ENCODE measurements at places on chromosomes 5 and 9.
A peak's percentile ranks its signal among the peaks of the same experiment; 100 is the strongest.

DNA sequence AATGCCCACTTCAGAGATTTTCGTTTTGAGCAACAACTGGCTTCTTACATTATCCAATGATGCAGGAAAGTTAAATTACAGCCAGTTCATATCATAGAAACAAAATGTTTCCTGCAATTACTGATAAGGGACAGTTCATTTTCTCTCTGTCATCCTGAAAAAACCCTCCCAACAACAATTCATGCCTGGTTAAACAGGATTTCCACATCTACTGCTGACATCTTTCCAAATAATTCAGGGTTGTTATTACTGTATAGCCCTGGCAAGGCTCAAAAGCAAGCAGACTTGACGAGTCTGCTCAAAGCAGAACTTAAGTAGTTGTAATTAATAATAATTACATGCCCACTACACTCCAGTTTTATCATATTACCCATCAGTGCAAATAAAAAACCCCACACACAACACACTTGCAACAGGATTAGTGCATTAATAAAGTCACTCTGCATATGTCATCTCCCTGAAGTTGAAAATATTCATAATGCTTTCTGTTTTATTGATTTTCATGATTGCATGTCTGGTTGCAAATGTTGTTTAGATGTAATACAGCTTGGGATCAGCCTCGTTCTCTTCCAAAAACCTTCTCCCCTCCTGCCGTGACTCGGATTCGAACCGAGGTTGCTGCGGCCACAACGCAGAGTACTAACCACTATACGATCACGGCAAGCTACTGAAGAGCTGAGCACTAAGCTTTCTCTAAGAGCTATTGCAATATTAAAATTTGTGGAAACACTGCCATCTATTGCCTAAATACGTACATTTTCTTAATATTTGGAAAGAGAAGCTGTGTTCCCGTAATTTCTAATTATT lies 119.6 kb upstream of the NFIB start:
- DNase-seq, result no peak

- DNase-seq, result no peak
Measured at GRCh38 chr5:117205894-117206293, 631.3 kb upstream of the SEMA6A start.

DNA sequence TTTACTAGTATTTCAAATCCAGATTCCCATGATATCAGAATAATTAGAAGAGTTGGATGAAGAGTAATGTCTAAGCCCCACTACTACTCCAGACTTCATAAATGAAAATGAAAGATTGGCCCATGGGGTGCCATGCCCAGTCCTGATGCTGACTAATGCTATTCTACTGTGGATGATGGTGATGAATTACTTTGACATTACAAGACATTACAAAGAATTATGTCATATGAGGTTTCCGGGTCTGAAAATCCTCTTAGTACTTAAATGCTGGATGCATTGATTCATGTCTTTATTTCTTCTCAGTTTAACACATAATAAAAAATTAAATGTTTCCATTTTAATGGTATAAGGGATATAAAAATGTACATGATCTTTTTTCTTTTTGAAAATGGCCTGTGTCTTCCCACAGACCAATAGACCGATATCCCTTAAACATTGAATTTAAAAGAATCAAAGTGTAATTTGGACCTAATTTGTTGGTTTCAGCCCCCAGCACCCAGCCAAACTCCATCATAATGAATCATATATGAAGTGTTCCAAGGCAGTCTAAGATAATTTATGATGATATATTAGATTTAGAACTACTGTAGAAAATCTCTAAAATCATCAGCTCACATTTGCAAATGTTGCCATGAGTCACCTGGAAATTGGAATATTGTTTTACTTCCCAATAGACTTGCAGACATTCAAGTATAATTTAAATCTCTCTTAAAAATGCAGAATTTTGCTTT lies 223.6 kb upstream of the SGCD start:
- no peak for DNase-seq

DNA sequence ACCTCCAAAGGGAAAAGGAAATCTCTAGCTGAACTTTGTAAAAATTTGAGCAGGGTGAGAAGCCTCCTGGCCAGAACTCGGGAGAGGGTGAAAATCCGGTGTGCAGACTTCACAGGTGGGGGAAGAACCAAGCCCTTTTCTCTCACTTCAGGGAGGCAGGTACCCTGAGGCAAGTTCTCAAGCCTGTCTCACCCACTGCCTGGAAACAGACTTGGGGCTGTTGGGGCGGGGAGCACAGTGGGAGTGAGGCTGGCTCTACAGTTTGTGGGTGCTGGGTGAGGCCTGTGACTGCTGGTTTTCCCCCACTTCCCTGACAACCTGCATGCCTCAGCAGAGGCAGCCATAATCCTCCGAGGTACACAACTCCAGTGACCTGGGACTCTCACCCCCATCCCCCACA lies 187.1 kb downstream of the KIF4B start:
- no peak for DNase-seq

- no peak for DNase-seq
Measured at GRCh38 chr9:995192-995591, 18.7 kb downstream of the DMRT3 start.

- DNase-seq, result no peak
Measured at GRCh38 chr5:113178073-113178779, 201.6 kb downstream of the DCP2 start.

- no peak for DNase-seq
Measured at GRCh38 chr5:134793111-134793510, 34.5 kb downstream of the DDX46 start.

GRCh38 chr5:176778921-176779465 lies 31.4 kb upstream of the UNC5A start:
- no peak for DNase-seq

GRCh38 chr5:96808541-96808828 lies 740 bp upstream of the ERAP1 start:
- DNase-seq, result no peak

DNA sequence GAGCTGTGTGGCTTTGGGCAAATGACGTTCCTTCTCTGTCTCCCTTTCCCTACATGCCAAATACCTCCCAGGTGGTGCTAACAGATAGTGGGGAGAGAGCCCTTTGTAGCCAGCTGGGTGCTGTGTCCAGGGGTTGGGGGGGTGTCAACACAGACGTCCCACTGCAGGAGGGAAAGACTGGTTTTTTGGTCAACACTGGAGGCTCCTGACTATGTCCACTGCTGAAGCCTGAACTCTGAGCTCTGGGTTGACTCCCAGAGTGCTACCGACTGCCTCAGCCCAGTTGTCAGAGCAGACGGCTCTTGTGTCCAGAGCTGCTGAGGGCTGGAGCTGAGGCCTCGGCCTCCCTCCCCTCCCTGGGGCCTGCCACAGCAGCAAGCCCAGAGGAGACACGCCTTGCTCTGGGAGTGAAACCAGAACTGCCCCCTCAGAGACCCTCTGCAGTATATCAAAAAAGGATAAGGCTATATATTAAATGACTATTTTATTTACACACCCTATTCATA lies 14.8 kb upstream of the SLC25A51 start:
- DNase-seq, result no peak

GRCh38 chr5:14408969-14409586 lies 172.5 kb upstream of the OTULINL start:
- no peak for DNase-seq

DNA sequence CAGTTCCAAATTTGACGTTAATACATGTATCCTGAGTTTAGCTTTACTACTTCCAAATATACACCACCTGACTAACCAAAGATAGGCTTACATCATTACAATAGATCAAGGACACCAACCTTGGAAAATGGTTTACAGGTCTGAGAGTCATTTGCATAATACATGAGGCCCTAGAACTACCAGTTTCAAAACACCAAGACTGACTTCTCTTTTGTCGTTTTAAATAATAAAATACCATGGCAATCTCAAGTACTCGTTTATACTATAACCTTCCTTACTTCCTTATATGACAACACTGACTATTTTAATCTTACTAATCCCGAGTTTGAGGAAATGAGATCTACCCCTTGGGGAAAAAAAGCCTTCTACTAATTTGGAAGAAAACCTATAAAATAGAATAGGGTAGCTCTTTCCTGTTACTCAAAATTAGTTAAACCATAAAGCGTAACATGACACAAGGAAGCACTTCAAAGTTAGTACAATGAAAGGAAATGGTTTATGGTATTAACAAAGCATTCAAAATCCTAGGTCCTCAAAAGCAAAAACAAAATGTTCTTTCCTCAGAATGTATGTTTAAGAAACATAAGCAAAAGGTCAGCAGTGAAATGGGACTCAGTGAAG lies 42.1 kb downstream of the UBQLN1 start:
- no peak for DNase-seq

GRCh38 chr5:32531885-32532520 lies 53.4 kb upstream of the SUB1 start:
- peak; percentile 67 for DNase-seq

- DNase-seq, result peak; percentile 6
Measured at GRCh38 chr5:57221049-57221568, 47.2 kb downstream of the GPBP1 start.

- DNase-seq, result no peak
Measured at GRCh38 chr5:14956423-14957046, 85.0 kb upstream of the ANKH start.

DNA sequence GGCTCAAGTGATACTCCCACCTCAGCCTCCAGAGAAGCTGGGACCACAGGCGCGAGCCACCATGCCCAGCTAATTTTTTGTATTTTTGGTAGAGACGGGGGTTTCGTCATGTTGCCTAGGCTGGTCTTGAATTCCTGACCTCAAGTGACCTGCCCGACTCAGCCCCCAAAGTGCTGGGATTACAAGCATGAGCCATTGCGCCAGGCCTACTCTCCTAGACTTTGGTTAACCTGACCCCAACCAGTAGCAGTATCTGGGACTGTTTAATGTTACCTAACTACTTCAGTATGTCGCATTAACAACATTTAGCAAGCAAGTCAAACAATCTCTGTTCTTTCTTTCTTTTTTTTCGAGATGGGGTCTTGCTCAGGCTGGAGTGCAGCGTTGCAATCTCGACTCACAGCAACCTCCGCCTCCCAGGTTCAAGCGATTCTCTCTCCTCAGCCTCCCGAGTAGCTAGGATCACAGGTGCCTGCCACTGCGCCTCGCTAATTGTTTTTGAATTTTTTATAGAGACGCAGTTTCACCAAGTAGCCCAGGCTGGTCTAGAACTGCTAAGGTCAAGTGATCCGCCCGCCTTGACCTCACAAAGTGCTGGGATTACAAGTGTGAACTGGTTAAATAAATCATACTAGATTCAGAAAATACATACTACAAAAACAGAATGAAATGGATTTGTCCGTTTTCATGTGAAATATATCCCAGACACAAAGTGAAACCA lies 2.0 kb downstream of the AK3 start:
- no peak for DNase-seq

- DNase-seq, result no peak
Measured at GRCh38 chr9:127890053-127890452, 9.3 kb downstream of the ST6GALNAC6 start.

DNA sequence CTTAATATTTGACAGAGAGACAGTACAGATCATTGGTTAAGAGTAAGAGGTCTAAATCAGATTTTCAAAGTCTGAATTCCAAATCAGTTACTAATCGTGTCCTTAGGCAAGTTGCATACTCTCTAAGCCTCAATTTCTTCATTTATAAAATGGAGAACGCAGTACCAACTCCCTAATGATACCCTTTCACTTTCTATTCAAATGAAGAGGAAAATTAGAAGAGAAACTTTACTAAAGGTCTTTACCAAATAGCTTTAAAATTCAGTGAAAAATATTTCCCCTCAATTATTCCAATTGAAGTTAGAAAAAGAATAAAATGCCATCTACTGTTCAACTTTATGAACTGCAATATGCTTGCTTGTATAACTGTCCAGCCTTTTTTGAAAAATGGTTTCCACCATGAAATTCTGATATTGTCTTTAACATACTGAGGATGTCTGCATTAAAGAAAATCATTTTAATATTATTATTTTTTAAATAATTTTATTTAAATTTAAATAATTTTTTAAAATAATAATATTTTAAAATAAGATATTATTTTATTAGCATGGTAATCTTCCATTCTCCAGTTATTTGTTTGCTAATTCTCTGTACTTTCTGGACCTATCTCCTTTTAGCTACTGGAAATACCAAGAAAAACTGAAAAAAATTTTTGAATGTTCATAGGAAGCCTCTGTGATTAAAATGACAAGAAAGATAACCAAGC lies 36.0 kb downstream of the POC5 start:
- DNase-seq, result no peak

DNA sequence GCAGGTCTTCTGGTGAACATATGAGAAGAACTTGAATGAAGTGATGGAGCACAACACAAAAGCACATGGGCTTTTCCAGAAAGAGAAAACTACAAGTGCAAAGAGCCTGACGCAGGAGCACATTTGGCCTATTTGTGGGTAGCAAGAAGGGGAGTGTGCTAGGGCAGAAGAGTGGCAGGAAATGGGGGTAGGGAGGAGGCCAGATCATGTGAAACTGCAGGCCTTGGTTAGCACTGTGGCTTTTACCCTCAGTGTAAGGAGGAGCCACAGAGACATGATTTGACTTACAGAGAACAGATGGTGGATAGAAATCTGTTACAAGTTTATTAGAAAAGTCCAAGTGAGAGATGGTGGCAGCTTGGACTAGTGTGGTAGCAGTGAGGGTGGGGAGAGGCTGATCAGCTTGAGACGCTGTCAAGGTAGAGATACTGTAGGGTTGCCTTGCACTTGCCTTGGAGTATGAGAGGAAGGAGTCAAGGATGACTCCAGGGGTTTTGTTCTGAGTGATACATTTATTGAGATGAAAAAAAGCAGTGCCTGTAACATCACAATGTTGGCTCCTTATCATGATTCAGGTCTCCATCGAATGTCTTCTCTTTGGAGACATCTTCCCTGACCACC lies 126.7 kb downstream of the PPP2R2B start:
- no peak for DNase-seq

GRCh38 chr5:155282503-155283107 lies 269.1 kb downstream of the KIF4B start:
- no peak for DNase-seq

DNA sequence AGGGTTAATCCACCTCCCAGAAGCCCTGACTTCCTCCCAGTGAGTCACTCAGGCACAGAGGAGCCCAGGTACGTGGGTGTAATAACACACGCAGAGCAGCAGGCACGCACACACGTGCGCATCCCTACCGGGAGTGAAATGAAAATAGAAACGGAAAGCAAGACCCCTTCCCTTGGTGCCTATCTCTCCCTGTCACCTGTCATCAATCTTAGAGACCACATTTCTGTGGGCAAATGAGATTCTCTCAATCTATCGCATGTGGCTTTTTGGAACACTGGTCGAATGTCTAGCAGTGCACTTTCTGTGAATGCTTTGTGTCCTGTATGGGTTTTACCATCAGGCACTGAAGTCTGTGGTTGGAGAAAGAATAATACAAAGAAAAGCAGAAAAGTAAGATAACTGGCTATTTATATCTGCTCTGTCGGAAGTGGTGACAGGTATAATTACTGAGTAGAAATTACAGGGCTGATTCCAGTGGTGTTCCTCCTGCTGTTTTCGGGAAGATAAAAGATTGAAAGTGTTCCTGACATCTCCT lies 137.7 kb upstream of the GRIA1 start:
- DNase-seq, result no peak

- DNase-seq, result no peak
Measured at GRCh38 chr5:111769541-111769940, 12.5 kb upstream of the NREP start.

DNA sequence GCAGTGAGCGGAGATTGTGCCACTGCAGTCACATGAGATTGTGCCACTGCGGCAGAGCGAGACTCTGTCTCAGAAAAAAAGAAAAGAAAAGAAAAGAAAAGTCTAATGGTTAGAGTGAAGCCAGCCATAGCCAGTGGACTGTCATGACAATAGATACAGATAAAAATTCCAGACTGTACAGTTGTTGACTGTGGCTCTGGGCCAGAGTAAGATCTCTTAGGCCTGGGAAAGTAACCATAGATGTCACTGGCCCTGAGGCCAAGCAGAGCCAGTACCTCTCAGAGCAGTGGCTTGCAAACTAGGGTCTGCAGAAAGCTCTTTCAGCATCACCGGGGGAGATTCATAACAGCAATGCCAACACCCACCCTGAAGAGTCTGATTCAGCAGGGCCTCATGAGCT lies 44.1 kb upstream of the SUB1 start:
- no peak for DNase-seq
